Hair follicular keratinocyte (primary cell): ENCODE measurements at places on chromosomes 11 and 22. TPM values are rescaled to one million over a fixed set of nuclear protein-coding genes. Genes with fewer than 3 reads are reported as not detected.

The FXYD6 gene
- total RNA-seq: 0.08 TPM in 1 of 2 replicates, not detected in the other

The KRTAP5-9 gene
- total RNA-seq: not detected in 2 replicates

The HSCB gene
- 15.0 and 27.7 TPM in 2 replicates for total RNA-seq

The TYR gene
- total RNA-seq: not detected in 2 replicates

The NAV2 gene
- total RNA-seq: 12.7 and 18.1 TPM in 2 replicates

The FAM76B gene
- 5.7 and 9.1 TPM in 2 replicates for total RNA-seq

The C22orf31 gene
- total RNA-seq: not detected in 2 replicates

The CD44 gene
- 507 and 963 TPM in 2 replicates for total RNA-seq

The EHF gene
- 14.4 and 29.1 TPM in 2 replicates for total RNA-seq

The PRODH gene
- total RNA-seq: 0.62 and 0.72 TPM in 2 replicates

The OR10A5 gene
- not detected in 2 replicates for total RNA-seq

The TSGA10IP gene
- total RNA-seq: not detected in 2 replicates

The KRTAP5-7 gene
- total RNA-seq: not detected in 2 replicates

The F2 gene
- 0.11 TPM in 1 of 2 replicates, not detected in the other for total RNA-seq

The E2F8 gene
- 1.0 and 3.3 TPM in 2 replicates for total RNA-seq

The FAM111B gene
- 2.3 and 10.9 TPM in 2 replicates for total RNA-seq

The DEPDC7 gene
- total RNA-seq: 7.3 and 18.9 TPM in 2 replicates

The TMEM86A gene
- total RNA-seq: 0.72 and 2.2 TPM in 2 replicates

The TST gene
- 39.5 and 42.4 TPM in 2 replicates for total RNA-seq

The CSNK2A3 gene
- 0.47 and 0.49 TPM in 2 replicates for total RNA-seq

The SAA1 gene
- 160 and 186 TPM in 2 replicates for total RNA-seq

The LRRC74B gene
- total RNA-seq: not detected in 2 replicates

The GNAZ gene
- 0.08 TPM in 1 of 2 replicates, not detected in the other for total RNA-seq

The NRXN2 gene
- 0.04 TPM in 1 of 2 replicates, not detected in the other for total RNA-seq

The DDIAS gene
- 4.7 and 31.4 TPM in 2 replicates for total RNA-seq

The MLC1 gene
- total RNA-seq: not detected in 2 replicates
